A172 (cell line): ENCODE measurements at places on chromosomes 1 and 21.

DNA sequence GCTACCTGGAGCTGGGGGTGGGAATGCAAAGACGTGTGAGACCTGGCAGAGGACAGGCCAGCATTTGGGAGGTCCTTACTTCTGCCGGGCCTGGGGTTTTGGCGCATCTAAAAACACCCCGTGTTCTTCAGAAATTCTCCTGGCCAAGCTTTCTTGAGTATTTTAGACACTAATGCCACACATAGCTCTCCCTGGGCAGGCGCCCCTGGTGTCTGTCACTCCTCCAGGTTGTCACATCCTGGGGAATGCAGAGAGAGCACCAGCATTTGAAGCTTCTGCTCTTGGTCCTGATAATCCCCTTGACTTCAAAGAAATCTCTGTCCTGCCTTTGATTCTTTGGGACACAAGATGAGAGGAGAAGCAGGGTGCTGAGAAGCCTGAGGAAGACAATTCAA, 6.0 kb downstream of the CAPN9 start:
- no peak for DNase-seq

- DNase-seq: peak; percentile 100
Measured at GRCh38 chr1:234925440-234926263, 203.0 kb downstream of the TOMM20 start.

DNA sequence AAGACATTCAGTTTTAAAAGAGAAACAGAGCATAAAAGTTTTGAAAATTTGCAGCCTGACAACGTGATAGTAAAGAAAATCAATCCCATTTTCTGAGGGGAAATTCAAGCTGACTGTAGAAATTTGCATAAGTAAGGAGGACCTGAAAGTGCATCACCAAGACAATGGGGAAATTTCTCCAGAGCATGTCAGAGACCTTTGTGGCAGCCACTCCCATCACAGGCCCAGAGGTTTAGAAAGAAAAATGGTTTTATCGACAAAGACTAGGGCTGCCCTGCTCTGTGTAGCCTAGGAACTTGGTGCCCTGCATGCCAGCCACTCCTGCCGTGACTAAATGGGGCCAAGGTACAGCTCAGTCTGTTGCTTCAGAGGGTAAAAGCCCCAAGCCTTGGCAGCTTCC, 1640.2 kb upstream of the PRMT6 start:
- no peak for DNase-seq

- DNase-seq: no peak
Measured at GRCh38 chr1:64343823-64344190, 126.1 kb upstream of the CACHD1 start.

- DNase-seq: peak; percentile 75
Measured at GRCh38 chr1:41626146-41626545, 141.7 kb upstream of the EDN2 start.

DNA sequence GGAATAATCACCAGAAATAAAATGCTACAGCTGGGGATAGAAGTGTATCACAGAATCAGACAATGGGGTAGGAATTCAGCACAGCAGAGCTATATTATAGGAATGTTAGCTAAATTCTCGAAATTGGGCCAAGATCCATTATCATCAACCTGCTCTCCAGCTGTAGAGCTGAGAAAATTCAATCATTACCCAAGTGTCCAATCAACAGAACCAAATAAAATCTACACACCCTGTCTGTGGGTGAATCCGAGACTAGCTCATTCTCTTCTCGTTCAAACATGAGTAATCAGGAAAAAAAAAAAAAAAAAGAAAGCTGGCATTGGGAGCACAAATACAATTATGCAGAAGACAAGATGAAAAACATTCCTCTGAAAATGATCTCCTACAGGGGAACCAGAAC, 119.2 kb downstream of the CDC7 start:
- DNase-seq: no peak

DNA sequence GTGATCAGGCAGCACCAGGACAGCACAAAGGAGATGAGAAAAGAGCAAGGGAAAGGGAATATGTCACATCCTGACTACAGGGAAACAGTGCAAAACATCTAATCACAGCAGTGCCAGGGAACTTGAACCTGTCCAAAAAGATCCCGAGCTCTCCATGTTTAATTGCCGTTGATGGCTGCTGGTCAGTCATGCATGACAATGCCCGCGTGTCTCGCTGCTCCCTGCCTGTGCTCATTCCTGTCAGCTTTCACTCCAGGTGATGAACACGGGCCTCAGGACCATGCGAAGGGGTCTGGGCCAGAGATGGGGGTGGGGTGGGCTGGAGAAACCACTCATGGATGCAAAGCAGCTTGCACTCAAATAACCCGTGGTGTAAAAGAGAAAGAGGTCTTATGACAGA, 287.0 kb downstream of the GPATCH2 start:
- DNase-seq: no peak

- no peak for DNase-seq
Measured at GRCh38 chr1:161013131-161013487, 7.8 kb downstream of the F11R start.

DNA sequence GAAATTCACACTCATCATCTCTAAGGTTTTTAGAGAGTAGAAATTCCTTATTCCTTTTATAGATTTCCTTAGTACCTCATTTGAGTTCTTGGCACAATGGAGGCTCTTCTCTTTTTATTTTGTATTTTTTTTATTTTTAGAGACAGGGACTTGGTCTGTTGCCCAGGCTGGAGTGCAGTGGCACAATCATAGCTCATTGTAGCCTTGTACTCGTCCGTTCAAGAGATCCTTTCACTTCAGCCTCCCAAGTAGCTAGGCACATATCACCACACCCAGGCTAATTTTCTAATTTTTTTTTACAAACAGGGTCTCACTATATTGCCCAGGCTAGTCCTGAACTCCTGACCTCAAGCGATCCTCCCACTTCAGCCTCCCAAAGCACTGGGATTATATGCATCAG, 29.6 kb downstream of the RGL1 start:
- no peak for DNase-seq

DNA sequence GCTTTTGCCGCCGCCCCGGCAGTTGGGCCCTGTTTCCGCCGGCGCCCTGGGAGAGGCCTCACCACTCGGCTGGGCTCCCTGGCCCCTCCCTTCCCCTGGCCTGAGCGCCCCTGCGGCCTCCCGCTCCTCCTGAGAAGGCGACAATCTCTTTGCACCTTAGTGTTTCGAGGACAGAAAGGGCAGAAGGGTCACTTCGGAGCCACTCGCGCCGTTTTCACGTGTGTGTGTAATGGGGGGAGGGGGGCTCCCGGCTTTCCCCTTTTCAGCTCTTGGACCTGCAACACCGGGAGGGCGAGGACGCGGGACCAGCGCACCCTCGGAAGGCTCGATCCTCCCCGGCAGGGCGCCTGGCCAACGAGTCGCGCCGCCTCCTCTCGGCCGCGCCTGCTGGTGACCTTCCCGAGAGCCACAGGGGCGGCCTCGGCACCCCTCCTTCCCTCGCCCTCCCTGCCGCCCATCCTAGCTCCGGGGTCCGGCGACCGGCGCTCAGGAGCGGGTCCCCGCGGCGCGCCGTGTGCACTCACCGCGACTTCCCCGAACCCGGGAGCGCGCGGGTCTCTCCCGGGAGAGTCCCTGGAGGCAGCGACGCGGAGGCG, 432 bp upstream of the SIM2 start:
- no peak for DNase-seq

DNA sequence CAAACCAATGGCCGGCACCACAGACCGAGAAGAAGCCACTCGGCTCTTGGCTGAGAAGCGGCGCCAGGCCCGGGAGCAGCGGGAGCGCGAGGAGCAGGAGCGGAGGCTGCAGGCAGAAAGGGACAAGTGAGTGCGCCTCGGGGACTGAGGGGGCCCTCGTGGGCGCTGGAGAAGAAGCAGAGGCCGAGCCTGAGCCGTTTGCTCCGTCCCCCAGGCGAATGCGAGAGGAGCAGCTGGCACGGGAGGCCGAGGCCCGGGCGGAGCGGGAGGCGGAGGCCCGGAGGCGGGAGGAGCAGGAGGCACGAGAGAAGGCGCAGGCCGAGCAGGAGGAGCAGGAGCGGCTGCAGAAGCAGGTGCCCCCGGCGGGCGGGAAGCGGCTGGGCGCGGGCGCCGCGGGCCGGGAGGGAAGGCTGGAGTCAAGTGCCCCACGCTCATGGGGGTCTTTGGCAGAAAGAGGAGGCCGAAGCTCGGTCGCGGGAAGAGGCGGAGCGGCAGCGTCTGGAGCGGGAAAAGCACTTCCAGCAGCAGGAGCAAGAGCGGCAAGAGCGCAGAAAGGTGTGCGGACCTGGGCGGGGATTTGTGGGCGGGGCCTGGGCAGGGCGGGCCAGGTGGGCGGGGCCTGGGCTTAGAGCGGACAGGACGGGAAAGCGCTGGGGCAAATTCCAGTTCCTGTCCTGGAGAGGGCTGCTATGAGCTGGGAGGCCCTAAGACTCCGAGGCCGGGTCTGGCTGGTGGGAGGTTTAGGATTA, 22.7 kb downstream of the MAP7D1 start:
- DNase-seq: no peak

GRCh38 chr1:7048395-7048794, 263.1 kb downstream of the CAMTA1 start:
- no peak for DNase-seq

GRCh38 chr1:40385437-40386358, 12.2 kb downstream of the SMAP2 start:
- no peak for DNase-seq

GRCh38 chr1:154769193-154769895, 100.7 kb downstream of the KCNN3 start:
- no peak for DNase-seq

DNA sequence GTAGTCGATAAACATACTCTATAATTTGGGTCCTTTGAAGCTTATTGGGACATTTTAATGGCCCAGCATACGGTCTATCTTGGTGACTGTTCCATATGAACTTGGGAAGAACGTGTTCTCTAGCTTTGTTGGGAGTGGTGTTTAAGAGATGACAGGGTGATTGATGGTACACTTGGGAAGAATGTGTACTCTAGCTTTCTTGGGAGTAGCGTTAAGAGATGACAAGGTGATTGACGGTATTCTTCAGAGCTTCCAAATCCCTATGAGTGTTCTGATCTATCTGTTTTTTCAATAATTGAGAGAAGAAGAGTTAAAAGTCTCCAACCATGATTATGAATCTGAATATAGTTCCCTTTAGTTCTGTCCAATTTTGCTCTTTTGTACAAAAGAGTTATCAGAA, 9.4 kb downstream of the NPHP4 start:
- no peak for DNase-seq

- DNase-seq: peak; percentile 8
Measured at GRCh38 chr1:121483961-121484424, 299.2 kb downstream of the SRGAP2C start.

GRCh38 chr1:25355841-25356395, 17.8 kb downstream of the TMEM50A start:
- DNase-seq: no peak

- DNase-seq: no peak
Measured at GRCh38 chr1:159653201-159653600, 61.2 kb downstream of the CRP start.

- no peak for DNase-seq
Measured at GRCh38 chr1:208521534-208521933, 277.4 kb upstream of the PLXNA2 start.

DNA sequence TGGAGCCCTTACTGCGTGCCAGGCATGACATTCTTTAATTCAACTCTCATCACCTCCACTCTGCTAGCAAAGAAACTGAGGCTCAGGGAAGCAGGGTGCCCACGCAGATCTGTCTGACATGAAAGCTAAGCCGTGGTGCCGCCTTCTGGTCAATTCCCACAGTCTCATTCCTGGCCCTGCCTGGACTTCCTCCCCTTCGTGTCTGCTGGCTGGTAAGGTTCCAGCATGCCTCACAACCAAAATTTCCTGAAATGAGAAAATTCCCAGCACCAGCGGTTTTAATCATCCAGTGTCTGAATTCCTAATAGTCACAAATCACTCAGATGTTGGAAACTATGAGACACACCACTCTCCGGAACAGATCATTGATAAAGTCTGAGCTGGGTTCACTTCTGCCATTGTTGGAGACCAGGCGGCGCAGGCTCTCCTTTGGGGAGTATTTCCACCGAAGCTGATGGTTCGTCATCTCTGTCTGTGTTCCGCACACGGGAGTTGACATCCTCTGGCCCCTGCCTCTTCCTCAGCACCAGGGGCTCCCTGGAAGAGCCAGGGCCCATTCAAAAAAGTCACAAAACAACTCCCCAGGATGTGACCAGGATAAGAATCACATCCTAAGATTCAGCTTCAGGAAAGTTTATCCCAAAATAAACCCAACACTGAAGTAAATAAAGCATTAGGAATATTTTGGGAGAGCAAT, 167.7 kb downstream of the PLPP3 start:
- DNase-seq: no peak

- DNase-seq: no peak
Measured at GRCh38 chr21:36976228-36976861, 9.9 kb upstream of the HLCS start.

DNA sequence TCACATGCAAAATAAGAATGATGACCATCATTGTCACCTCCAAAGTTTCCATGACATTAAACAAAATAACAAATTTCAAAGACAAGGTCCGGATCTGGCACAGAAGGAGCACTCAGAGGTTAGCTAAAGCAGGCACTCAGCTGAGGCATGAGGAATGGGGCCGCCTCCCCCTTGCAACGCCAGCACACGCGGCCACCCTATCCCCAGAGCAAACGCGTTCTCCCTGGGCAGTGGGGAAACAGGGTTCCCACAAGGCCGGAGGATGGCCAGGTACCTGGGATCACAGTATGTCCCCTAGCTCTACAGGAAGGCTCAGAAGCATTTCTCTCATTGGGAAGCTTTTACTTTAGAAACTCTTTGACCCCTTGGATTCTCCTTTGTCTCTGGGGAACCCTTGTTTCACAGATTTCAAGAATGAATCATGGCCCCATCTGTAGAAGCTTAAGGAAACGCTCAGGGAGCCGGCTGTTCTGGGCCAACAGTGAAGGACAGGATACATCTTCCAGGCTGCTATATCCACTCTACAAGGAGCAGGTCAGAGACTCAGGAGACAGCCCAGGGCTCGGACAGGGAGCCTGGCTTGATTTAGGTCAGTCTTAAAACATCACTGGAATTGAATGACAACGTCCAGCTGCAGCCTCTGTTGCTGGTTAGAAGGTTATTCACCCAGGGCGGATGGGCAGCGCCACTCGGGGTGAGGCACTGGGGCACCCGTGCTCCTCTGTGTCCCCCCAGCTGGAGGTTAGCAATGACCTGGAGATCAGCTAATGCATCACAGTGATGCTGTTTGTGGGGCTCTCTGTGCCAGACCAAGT, 496.4 kb downstream of the NPHP4 start:
- no peak for DNase-seq

- DNase-seq: no peak
Measured at GRCh38 chr1:219806020-219806419, 122.3 kb downstream of the SLC30A10 start.

DNA sequence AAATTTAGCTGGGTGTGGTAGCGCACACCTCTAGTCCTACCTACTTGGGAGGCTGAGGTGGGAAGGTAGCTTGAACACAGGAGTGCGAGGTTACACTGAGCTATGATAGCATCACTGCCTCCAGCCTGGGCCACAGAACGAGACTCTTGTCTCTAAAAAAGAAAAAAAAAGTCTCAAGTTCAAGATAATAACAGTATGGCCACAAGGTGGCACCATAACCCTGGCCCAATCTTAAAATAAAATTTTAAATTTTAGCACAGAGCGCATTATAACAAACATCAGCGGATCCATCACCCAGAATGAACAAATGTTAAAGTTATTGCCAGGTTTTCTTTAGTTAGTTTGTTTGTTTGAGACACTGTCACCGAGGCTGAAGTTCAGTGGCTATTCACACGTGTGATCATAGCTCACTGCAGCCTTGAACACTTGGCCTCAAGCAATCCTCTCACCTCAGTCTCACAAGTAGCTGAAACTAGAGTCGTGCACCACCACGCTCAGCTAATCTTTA, 2.9 kb upstream of the HTR6 start:
- no peak for DNase-seq
